ENCODE measurements at places on chromosomes 3 and 15. TPM values are rescaled to one million over a fixed set of nuclear protein-coding genes. Genes with fewer than 3 reads are reported as not detected.
A peak's percentile ranks its signal among the peaks of the same experiment; 100 is the strongest.

FANCD2OS gene
- not detected for total RNA-seq

- no peak for DNase-seq
Observed at GRCh38 chr3:43073116-43073835, 32.6 kb downstream of the POMGNT2 start.

GRCh38 chr3:46278816-46279672, 36.8 kb downstream of the CCR3 start:
- DNase-seq: no peak

- DNase-seq: no peak
Observed at GRCh38 chr3:53711387-53711786, 134.8 kb downstream of the CHDH start.

- DNase-seq: no peak
Observed at GRCh38 chr15:60972301-60972700, 256.8 kb downstream of the RORA start.

DNA sequence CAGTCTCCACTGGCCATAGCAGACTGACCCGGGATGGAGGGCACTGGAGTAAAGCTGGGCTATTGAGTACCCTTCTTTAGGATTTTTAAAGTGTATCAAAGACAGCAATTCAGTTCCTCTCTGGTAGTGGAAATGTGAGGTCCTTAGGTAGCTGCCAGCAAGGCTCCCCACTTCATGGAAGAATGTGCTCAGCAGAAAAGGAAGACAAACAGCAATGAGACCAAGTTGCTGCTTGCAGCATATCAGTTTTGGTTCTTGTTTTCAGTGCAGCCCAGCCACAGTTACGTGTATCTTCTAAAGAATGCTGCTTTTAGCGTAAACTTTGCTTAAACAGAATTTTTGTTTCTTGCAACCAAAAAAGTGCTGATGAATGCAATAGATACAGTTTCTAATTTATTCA, 374.0 kb upstream of the CBLB start:
- no peak for DNase-seq

- no peak for DNase-seq
Observed at GRCh38 chr3:17384567-17385296, 357.7 kb downstream of the TBC1D5 start.

DNA sequence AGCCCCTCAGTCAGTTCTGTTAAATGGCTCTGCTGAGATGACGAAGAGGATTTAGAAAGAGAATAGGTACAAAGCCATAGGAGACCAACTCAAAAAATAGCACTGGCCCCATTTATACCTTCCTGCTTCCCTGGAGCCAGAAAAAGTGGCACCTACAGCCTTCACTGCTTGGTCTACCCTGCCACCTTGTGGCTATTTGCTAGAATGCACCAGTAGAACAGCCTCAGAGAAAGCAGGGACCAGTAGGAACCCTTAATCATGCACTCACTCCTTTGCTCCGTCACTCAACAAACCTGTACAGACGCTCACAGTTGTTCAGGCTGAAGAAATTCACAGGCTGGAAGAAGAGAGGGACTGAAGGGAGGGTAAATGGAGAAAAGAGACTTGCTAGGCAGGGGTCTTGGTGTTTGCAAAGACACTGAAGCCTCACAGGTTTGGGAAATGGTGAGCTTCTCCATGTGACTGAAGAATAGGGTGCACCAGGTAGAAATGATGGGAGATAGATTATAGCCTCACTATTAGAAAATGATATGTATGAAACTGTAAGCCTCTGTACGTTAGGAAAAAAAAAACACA, 12.1 kb upstream of the RTP2 start:
- peak; percentile 79 for DNase-seq

- no peak for DNase-seq
Observed at GRCh38 chr3:86930181-86930580, 60.8 kb downstream of the VGLL3 start.

GRCh38 chr15:99673111-99673510, 60.1 kb downstream of the LYSMD4 start:
- DNase-seq: no peak

GRCh38 chr3:7573330-7573729, 712.4 kb downstream of the GRM7 start:
- DNase-seq: no peak
